ENCODE measurements at places on chromosomes 5 and 9.

DNA sequence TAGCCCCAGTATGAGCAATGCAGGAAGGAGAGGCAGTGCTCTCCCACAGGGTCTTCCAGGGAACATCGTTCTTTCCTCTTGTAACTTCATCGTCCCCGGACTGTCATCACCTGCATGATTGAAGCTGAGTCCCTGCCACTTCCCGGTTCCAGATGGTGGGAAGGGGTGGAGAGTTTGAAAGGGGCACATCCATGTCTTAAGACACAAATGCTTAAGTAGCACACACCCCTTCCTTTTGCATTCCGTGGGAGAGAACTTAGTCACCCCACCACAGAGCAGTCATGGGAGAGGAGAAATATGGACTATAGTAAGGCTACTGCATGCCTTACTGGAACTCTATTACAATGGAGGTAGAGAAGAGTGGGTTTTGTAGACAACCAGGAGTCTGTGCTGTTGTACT, 165.3 kb upstream of the GAS1 start:
- DNase-seq = no peak

GRCh38 chr5:19917588-19918122, 70.3 kb downstream of the CDH18 start:
- DNase-seq = no peak

GRCh38 chr5:103019804-103020203, 100.1 kb downstream of the GIN1 start:
- DNase-seq = no peak

GRCh38 chr5:25618821-25619220, 974.0 kb upstream of the CDH10 start:
- no peak for DNase-seq

DNA sequence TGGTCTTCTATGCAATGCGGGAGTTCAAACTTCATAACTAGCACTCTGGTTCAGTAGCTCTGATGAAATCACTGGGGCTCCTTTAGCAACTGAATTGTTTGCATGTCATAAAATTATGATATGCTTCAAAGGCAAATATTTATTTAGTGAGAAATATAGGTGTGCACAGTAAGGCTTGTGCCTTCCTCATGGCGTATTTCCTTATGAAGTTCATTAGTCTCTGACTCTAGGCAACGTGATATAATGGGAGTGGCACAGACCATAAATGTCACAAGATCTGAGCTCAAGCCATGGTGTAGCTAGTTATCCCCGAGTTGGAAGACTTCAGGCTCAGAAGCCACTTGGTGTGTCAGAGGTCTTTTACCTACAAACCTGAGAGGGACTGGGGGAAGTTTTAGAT, 35.5 kb downstream of the PIP5K1B start:
- DNase-seq = no peak

DNA sequence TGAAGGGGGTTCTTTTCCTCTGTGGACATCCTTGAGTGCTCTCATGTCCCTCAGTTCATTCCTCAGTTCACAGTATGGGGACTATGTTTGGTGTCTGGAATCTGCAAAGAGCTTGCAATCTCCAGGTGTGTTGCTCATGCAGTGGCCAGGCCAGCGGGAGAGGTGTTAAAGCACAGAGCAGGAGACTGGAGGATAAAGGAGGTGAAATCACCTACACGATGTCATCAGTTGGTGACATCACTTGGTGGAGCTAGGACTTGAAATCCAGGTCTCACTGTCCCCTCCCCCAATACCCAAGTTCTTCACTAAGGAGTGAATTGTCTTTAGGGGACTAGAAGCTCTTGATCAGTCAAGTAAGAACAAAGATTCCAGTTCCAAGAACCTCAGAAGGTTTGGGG, 197.3 kb upstream of the ZNF618 start:
- no peak for DNase-seq

DNA sequence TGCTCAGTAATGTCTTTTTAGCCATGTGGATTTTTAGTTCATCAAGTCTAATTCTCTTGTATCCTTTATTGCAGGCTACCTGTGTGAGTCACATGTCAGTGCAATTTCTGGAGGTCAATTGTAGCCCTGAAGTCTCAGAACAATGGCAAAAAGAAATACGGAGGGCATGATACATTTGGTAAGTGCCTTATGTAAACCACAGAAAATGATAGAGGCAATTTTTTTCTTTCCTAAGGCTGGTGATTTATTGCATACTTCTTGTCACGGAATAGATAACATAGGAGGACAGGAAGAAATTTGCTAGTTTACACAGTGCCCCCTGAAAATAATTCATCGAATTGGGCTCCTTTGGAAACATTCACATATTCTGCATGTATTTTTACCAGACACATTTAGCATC, 235.9 kb downstream of the DMRTA1 start:
- DNase-seq = no peak

GRCh38 chr9:89278997-89279739, 31.8 kb upstream of the CKS2 start:
- DNase-seq = no peak

All from SIG-M5 (cell line).